ENCODE measurements at places on chromosomes 16 and 17. TPM values are rescaled to one million over a fixed set of nuclear protein-coding genes. Genes with fewer than 3 reads are reported as not detected.

- DNase-seq: peak; percentile 31
- H3K36me3 ChIP-seq: no peaks in the 10 kb centered on the region
- H3K27ac ChIP-seq: no peak overlapping the region
- no peak overlapping the region for H3K4me3 ChIP-seq
These were observed 129.2 kb upstream of the CCL2 start for GRCh38 chr17:34125921-34126320.

DNA sequence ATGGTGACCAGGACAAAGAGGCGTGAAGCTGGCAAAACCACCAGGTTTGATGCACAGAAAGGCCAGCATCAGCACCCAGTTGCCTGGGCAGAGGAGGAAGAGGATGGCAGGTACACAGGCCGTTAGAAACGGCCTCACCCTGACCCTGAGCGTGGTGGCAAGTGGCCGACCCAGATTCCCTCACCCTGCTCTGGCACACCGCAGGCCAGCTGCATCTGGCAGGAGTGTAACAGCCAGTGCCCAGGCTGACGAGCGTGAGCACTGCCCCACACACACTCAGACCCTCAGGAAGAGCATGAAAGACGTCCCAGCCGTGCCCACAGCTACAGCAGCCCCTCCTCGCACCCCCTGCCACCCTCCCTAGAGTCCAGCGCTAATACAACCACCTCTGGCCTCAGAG, 82.0 kb downstream of the ANKRD11 start:
- no peaks in the 10 kb centered on the region for H3K27me3 ChIP-seq
- no peak for DNase-seq
- H3K4me1 ChIP-seq: peaks cover 47% of the 10 kb centered on the region
- no peak overlapping the region for H3K27ac ChIP-seq
- no peak overlapping the region for H3K4me3 ChIP-seq
- H3K36me3 ChIP-seq: no peaks in the 10 kb centered on the region

Gene CMTM1
- 2.0 TPM for total RNA-seq

DNA sequence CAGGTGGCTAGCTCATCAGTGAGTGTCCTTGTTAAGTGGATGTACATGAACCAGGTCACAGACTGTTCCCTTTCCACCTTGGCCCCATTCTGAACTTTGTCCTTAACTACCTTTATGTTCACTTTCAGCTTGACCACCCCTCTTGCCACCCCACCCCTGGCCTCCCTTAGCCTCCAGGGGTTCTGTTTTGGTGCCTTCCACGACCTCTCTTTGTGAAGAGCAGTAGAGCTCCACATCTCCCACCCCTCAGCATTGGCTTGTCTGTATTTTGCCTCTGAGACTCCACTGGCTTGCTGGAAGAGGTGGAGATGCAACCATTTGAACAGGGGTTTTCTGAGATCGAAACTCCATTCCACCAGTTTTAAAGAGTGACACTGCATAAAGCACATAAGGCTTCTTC, 123.5 kb downstream of the RGS9 start:
- no peaks in the 10 kb centered on the region for H3K27me3 ChIP-seq
- H3K36me3 ChIP-seq: no peaks in the 10 kb centered on the region
- no peak for DNase-seq
- no peak overlapping the region for H3K4me3 ChIP-seq
- no peaks in the 10 kb centered on the region for H3K4me1 ChIP-seq

DNA sequence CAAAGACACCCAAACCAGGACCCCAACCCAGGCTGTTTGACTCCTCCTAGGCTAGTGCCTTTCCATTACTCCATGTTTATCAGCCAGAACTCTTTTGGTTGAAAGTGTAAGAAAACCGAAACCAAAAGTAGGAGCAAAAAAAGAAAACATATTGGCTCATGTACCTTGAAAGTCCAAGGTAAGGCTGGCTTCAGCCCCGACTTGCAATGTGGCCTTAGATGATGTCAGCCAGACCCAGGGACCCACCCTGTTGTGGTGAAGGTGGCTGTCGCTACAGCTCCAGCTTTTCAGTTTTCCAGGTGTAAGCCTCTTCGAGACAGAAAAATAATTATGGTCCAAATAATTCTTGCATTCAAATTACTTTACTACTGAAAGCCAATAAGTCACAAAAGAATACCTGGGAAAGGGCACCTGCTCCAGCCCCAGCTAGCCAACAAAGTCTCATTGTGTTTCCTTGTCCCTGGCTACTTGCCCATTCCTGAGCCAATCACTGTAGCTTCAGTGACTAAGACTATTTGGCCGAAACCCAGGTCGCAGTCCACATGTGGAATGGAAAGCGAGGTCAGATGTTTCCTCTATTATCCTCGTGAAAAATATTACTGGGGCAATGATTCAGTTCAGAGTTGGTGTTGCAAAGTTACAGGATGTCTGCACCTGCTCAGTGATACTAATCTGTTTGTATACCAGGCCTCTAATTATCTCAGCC, 20.7 kb downstream of the DNAH9 start:
- H3K36me3 ChIP-seq: no peaks in the 10 kb centered on the region
- DNase-seq: no peak
- H3K27ac ChIP-seq: no peak overlapping the region
- no peak overlapping the region for H3K4me3 ChIP-seq
- H3K27me3 ChIP-seq: no peaks in the 10 kb centered on the region

DNA sequence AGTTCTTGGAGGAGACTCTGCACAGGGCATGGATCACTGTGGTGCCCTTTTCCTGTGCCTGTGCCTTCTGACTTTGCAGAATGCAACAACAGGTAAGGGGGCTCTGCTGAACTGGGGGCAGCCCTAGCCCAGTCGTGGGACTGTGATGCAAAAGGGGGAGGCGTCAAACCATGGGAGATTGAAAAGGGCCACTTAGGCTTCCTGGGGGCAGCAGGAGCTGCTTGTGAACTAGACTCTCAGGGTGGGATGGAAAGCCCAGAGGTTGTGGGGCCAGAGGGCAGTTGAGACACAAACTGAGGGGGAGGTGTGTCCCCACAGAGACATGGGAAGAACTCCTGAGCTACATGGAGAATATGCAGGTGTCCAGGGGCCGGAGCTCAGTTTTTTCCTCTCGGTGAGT, 19.6 kb downstream of the ADGRG5 start:
- no peaks in the 10 kb centered on the region for H3K36me3 ChIP-seq
- no peak overlapping the region for H3K27ac ChIP-seq
- no peak for DNase-seq
- H3K27me3 ChIP-seq: no peaks in the 10 kb centered on the region
- H3K4me3 ChIP-seq: no peak overlapping the region

DNA sequence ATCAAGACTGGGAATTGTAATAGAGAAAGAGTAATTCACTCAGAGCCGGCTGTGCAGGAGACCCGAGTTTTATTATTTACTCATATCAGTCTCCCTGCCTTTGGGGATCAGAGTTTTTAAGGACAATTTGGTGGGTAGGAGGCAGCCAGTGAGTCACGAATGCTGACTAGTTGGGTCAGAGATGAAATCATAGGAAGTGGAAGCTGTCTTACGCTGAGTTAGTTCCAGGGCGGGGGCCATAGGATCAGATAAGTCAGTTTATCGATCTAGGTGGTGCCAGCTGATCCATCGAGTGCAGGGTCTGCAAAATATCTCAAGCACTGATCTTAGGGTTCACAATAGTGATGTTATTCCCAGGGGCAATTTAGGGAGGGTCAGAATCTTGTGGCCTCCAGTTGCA, 20.2 kb upstream of the GUCY2D start:
- DNase-seq: no peak
- H3K27me3 ChIP-seq: no peaks in the 10 kb centered on the region
- no peaks in the 10 kb centered on the region for H3K4me1 ChIP-seq
- H3K36me3 ChIP-seq: no peaks in the 10 kb centered on the region
